Activated CD4-positive, alpha-beta T cell treated with anti-CD3 and anti-CD28 coated beads, Interleukin-2, amount 50 U/mL, for 24 hours (primary cell): ENCODE measurements at places on chromosomes 3 and 15.

GRCh38 chr3:138938056-138938876 is 8.7 kb downstream of the FOXL2 start:
- DNase-seq = no peak

DNA sequence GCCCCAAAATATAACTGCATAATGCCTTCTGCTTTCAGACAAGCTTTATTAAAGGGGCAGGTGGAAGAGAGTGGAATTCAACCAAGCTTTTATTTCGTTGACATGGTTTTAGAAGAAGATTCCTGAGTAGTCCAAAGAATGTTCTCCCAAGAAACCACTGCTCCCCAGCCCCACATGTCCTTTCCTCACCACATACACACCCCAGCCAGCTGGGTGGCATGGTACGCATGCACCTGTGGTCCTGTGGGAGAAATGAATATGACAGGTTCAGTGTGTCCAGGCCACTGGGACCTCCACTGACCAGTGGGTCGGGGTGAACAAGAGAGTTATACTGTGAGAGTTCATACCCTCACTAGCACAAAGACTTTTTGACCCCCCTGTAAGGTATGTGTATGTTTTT is 30.2 kb downstream of the ARID3B start:
- DNase-seq = no peak

DNA sequence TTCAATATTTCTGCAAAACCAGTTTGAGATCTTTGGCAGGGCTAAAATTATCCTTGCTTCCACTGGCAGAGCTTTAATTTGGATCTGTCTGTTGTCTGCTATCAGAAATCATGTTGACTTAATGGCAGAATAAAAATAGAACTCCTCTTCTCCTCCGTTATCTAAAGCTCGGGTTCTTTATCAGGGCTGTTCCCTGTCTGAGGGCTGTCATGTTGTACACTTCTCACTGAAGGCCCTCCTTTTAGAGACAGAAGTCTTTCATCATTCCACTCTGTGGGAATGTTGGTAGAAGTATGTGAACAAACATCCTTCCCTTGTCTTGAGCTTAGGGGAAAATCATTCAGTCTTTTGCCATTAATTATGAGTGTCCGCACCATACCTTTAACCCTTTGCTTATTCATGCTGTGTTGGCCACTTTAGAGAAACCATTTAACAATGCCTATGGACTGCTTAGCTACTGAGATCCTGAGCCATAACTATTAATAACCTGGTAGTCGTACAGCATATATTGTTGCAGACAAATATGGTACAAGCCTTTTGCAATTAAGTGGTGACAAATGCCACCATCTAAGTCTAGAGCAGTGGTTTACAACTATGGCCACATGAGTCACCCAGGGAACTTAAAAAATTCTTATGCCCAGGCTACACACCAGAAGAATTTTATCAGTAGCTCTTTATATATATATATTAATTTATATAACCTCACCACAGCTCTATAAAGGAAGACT is 226.0 kb upstream of the TPM1 start:
- no peak for DNase-seq

- DNase-seq = no peak
These were observed 74.8 kb downstream of the ABHD5 start for GRCh38 chr3:43765521-43765971.

DNA sequence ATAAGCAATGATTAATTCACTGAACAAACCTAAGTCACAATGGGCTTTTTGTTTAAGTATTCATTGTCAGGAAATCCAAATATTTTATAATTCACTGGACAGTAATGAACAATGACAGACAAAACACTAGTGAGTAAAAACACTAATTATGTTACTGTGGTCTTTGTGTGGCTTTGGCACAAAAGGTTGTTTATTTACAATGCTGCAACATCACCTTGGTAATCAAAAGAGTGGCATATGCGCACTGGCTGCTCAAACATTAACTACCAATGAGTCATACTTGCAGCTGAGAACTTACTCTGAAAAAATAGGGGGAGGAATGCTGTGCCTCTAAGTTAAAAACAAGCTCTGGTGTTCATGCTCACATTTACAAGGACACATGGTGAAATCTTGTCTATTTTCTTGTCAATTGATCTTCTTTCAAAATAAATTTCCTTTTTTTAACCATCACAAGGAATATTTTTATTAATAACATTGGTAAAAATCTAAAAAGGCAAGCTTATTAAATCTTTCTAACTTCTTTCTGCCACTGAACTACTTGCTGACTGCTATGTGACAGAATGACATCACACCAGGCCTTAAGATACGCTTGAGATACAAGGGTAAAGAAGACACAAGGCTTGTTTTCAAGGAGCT is 85.2 kb upstream of the PPIB start:
- no peak for DNase-seq

GRCh38 chr15:45429941-45430792 is 51.8 kb upstream of the GATM start:
- DNase-seq = peak; percentile 77

GRCh38 chr3:189911001-189911400 is 209.7 kb downstream of the P3H2 start:
- no peak for DNase-seq

DNA sequence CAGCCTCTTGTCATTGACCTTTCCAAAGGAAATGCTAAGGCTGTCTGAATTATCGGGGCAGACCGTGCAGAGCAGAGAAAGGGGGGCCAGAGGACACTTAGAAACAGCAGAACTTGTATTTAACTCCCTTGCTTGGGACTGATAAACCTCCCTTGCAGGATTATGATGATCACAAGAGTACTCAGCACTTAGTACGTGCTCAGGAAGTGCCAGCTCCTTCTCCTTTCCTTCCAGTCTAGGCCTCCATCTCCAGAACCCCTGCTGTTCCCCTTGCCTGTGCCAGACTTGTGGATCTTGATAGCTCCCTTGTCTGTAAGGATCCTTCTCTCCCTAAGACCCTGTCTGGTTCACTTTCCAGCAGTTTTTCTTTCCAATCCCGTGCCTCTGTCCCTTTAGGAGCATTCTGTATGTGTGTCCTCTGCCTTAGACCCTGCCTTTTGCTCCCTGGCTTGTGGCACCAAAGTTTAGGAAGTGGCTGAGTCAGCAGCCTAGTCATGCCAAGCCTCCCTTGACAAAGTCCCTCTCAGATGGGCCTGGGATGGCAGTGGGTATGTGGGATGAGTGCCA is 747 bp downstream of the SORD start:
- DNase-seq = no peak

- no peak for DNase-seq
These were observed 25.4 kb downstream of the KIF7 start for GRCh38 chr15:89629829-89630228.

GRCh38 chr3:117435506-117435905 is 725.9 kb downstream of the TUSC7 start:
- DNase-seq = no peak
